Fibroblast of upper back skin (primary cell): ENCODE measurements at places on chromosomes 16 and 17.
A peak's percentile ranks its signal among the peaks of the same experiment; 100 is the strongest.

GRCh38 chr16:12082226-12082887 is 105.8 kb downstream of the SNX29 start:
- DNase-seq: no peak

DNA sequence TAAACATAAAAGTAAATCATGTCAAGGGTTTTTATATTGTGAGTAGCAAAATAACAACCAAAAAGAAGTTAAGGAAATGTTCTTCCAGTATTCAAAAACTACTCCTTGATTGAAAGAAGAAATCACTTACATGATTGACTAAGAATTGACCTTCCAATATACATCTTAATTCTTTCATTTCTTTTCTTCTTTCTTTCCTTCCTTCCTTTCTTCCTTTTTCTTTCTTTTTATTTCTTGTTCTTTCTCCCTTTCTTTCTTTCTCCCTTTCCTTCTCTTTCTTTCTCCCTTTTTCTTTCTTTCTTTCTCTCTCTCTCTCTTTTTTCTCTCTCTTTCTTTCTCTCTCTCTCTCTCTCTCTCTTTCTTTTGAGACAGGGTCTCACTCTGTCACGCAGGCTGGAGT is 60.7 kb upstream of the SOX9 start:
- no peak for DNase-seq

- DNase-seq: peak; percentile 47
These were observed 8.2 kb downstream of the TUBG2 start for GRCh38 chr17:42667088-42667951.

- DNase-seq: peak; percentile 62
These were observed 310.4 kb downstream of the XYLT1 start for GRCh38 chr16:17160285-17160853.

GRCh38 chr16:86563469-86564345 is 2.9 kb upstream of the FOXC2 start:
- peak; percentile 87 for DNase-seq
